ENCODE measurements at places on chromosomes 7 and 10.

DNA sequence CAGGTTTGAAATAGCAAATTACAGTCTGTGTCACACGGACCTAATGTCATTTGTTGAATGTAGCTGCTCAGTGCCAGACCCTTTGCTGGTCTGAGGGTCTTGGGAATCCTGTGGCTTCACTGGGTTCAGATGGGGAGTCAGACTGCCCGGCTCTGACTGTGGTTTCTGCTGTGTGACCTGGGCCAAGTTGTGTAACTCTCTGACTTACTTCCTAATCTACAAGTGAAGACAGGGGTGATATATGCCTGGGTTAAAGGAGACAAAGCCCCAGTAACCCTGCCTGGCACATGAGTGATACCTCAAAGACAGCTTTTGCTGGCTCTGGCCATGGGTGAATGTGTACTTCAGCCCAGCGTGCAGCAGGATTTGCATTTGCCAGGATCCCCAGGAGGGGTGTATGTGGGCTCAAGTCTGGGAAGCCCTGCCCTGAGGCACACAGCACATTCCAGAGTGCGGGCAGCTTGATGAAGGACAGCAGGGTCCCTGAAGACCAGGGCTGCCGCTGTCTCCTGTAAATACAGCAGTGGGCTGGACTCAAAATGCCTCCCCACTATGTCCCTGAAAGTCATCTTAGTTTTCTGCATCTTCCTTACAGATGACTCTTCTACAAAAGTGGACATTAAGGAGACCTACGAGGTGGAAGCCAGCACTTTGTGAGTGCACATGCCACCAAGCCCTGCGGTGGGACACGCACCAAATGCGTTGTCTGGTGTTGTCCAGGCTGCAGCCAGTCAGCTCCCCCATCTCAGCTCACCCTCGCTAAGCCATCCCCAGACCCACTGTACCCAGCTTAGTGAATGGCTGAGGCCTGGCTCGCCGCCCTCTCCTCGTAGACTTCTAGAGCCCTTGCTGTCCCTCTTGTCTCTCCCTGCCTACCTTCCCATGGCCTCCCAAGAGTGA lies 16.4 kb downstream of the NACAD start:
- no peak for DNase-seq

DNA sequence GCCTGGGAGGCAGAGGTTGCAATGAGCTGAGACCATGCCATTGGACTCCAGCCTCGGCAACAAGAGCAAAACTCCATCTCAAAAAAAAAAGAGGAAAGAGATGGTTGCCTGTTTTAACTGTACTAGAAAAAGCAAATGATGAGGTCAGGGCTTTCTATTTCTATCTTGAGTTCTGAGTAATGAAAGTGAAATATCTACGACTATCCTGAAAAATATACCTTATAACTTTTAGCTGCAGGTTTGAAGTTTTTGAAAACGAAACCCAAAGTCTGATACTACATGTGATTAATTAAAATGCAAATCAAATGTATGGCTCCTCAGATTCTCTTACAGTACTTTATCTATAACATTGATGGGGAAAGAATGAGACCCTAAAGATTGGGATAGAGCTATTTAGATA lies 636.2 kb upstream of the LRRN3 start:
- DNase-seq = no peak

DNA sequence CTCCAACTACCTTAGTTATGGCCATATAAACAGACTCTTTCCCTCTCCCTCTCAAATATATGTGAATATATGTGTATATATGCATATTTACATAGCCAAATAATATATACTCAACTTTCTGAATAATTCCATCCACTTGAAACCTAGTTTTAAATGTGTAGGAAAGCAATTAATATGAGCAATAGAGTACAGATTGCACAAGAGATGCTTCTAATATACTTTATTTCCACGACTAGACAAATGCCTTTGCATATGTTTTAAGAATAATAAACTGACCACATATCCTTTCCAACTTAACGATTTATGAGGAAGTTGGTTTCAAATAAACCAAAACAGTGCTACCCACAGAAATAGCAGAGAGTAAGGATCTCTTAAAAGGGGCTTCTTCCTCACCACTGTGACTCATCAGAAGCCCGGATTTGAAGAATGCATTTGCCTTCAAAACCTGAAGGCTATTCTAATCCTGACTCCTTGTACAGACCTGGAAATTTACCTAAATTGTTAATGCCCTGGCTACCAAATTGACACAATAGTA lies 266.3 kb downstream of the AHR start:
- no peak for DNase-seq

DNA sequence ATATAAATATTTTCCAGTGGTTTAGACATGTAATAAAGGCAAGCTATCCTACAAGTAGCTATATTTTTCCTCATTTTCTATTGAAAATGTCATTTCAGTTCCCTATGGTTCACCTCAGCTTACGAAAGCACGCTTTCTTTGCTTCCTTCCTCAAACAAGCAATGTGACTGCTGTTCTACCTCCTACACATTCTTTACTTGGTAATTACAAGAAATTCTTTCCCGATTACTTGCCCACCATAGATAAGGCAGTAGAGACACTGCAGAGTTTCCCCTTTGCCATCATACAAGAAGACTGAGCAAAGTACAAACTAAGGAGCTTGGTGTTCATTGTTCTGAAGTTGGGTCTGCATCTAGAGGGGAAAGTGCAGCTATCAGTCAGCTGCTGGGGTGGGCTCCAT lies 249.4 kb downstream of the CRPPA start:
- DNase-seq = no peak

- no peak for DNase-seq
Observed at GRCh38 chr7:12351843-12352242, 51.8 kb downstream of the VWDE start.

- no peak for DNase-seq
Observed at GRCh38 chr10:77832238-77832637, 94.3 kb downstream of the DLG5 start.

DNA sequence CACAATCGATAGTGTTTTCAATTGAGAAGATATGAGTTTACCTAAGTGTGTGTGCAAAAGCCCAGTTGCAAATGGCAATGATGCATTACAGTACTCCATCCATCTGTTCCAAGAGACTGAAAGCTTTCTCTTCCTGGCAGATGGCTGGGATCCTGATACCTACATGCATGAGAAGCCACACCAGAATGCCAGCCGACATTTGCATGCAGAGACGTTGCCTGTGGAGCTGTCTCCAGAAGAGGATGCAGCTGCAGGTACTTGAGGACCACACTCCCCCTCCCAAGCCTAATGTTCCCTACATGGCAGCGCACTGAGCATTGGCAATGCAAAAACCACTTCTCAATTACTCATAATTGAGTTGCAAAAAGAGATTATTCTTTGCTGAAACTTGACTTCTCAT lies 332.1 kb downstream of the WDR11 start:
- DNase-seq = no peak

DNA sequence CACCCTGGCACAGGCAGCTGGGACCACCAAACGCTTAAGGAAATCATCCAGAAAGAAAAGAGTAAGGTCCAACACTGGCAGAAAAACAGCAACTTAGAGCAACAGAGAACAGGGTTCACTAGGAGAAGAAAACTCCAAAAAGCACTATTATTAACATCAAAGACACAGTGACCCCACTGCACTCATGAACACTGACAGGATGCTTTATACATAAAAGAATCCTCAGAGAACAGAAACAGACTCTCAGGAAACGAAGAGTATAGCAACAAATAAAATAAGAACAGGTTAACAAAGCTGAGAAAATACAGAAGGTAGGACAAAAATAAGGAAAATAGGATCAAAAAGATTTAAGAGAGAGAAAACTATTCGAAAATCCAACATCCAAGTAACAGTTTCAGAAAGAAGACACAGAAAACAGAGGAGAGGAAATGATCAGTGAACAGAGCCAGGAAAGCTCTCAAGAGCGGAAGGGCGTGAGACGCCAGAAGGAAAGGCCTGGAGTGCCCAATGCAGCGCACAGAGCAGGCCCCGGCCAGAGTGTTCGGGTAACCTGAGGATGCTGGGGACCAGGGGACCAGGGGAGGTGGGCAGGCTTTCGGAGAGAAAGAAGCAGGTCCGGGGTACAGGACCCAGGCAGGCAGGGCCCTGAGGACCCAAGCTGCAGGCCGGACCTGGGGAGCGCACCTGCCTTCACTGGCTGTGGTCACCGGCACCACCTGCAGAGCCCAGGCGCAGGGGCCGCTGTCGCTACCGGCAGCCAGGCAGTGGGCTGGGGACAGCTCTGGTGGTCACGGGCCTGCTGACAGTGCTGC lies 258.2 kb downstream of the MAD1L1 start:
- DNase-seq = no peak

GRCh38 chr7:35505066-35505465 lies 189.9 kb downstream of the HERPUD2 start:
- DNase-seq = no peak
